ENCODE measurements at places on chromosomes 3 and 15. TPM values are rescaled to one million over a fixed set of nuclear protein-coding genes. Genes with fewer than 3 reads are reported as not detected.

DNA sequence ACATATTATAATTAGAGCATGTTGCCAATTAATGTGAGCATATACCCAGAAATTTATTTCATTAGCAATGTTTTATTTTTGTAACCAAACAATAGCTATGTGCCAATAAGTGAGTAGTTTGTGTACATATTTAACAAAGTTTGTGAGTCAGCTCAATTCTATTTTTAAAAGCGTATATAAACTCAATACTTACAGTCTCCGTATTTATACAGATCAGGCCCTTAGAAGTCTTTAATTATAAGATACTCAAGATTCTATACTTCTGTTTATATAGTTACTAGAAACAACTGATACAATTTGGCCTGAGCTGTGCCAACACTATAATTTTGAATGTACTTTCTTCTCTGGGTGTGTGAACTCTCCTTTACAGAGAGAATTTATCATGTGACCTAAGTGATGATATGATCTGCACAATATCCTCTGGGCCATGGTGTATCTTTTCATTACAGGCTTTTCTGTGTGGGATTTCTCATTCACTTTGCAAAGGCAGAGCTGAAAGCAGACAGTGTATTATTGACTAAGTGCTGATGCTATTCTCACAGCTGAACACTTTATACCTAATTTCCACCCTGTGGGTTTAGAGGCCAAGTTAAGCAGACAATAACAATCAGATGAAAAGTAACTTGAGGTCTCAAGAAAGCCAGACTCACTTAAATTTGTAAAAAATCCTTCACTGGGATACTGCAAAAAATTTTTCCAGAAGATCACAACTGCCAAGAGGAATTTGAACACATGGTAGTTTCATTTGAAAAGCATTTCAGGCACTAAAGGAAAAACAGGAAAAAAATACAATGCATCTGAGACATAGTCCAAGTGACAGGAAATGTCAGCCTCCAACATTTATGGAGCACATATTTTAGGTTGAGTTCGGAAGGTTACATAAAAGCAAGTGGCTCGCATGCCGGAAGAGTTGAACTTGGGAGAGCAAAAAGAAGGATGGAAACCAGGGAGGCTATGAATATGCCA lies 277.9 kb upstream of the SEMA6D start:
- no peaks in the 10 kb centered on the region for H3K27me3 ChIP-seq
- DNase-seq = no peak
- no peaks in the 10 kb centered on the region for H3K36me3 ChIP-seq

DNA sequence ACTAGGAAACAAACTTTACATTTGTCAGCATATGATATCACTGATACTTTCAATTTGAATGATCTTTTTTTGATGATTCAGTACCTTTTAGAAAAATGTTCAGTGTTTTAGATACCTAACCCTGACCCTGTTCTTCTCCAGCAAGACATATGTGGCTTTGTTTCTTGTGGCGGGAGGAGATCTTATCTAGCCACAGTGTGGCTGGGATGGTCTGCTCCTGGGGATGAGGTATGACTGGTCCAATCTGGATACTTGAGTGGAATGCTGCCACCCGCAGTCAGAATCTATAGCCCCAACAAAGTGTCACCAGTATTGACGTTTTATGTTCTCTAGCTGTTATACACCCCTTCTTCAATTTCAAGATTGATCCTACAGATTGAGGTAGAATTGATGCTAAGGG lies 439.0 kb upstream of the GOLIM4 start:
- no peaks in the 10 kb centered on the region for H3K36me3 ChIP-seq
- H3K27ac ChIP-seq = no peak overlapping the region
- DNase-seq = no peak
- H3K27me3 ChIP-seq = no peaks in the 10 kb centered on the region

- H3K4me3 ChIP-seq = no peak overlapping the region
- no peak for DNase-seq
- H3K27ac ChIP-seq = no peak overlapping the region
- H3K27me3 ChIP-seq = no peaks in the 10 kb centered on the region
- no peaks in the 10 kb centered on the region for H3K4me1 ChIP-seq
These were observed 16.7 kb upstream of the CCDC174 start for GRCh38 chr3:14634763-14635400.

- no peaks in the 10 kb centered on the region for H3K4me1 ChIP-seq
- no peak overlapping the region for H3K27ac ChIP-seq
- H3K27me3 ChIP-seq = no peaks in the 10 kb centered on the region
- peaks cover 36% of the 10 kb centered on the region for H3K36me3 ChIP-seq
These were observed 14.2 kb upstream of the CFAP44 start for GRCh38 chr3:113455446-113455845.

- no peak for DNase-seq
- peaks cover 36% of the 10 kb centered on the region for H3K36me3 ChIP-seq
- H3K27ac ChIP-seq = no peak overlapping the region
- no peaks in the 10 kb centered on the region for H3K27me3 ChIP-seq
- H3K4me1 ChIP-seq = no peaks in the 10 kb centered on the region
- H3K4me3 ChIP-seq = no peak overlapping the region
These were observed 24.3 kb downstream of the OXNAD1 start for GRCh38 chr3:16289144-16289889.

- H3K36me3 ChIP-seq = no peaks in the 10 kb centered on the region
- H3K4me3 ChIP-seq = no peak overlapping the region
- H3K27me3 ChIP-seq = no peaks in the 10 kb centered on the region
- DNase-seq = no peak
- H3K4me1 ChIP-seq = no peaks in the 10 kb centered on the region
These were observed 53.3 kb upstream of the SLC6A11 start for GRCh38 chr3:10762611-10763247.

DNA sequence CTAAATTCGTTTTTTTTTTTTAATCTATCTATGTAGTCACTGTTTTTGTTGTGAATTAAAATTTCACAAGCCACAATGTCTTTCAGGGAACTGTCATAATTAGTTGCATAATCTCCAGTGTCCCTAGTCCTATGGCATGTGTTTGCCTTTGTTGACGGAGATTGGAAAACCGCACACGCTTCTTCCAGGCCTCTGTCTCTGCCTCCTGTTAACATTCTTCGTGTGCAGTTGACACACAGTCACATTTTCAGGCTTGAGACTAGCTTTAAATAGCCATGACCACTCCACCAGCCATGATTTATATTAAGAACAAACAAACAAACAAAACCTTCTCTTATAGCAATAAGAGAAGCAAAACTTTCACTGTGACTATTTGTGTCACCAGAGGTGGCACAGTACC lies 139.8 kb downstream of the DUT start:
- no peak overlapping the region for H3K27ac ChIP-seq
- H3K4me1 ChIP-seq = no peaks in the 10 kb centered on the region
- no peaks in the 10 kb centered on the region for H3K27me3 ChIP-seq
- no peak for DNase-seq
- H3K36me3 ChIP-seq = no peaks in the 10 kb centered on the region

DNA sequence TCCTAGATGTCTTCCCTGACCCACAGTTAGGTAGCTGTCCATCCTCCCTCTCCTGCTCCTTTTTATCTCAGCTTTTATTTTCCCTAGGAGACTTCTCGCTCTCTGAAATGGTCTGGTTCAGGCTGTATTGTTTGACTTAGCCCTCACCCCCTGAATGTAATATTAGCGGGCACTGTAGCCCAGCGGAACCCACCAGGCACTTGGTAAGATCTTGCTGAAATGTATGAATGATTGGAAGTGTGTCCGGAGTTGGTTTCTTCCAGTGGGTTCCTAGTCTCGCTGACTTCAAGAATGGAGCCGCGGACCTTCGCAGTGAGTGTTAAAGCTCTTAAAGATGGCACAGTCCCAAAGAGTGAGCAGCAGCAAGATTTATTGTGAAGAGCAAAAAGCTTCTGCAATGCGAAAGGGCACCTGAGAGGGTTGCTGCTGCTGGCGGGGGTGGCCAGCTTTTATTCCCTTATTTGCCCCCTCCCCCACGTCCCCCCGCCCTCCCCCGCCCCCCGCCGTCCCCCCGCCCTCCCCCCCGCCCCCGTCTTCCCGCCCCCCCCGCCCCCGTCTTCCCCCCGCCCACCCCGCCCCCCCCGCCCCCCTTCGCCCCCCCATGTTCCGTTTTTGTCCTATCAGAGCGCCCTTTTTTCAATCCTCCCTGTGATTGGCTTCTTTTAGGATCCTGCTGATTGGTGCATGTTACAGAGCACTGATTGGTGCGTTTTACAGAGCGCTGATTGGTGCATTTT lies 694 bp upstream of the EEFSEC start:
- no peaks in the 10 kb centered on the region for H3K27me3 ChIP-seq
- no peak overlapping the region for H3K27ac ChIP-seq
- H3K4me3 ChIP-seq = peak overlapping the region; percentile 89
- DNase-seq = no peak

DNA sequence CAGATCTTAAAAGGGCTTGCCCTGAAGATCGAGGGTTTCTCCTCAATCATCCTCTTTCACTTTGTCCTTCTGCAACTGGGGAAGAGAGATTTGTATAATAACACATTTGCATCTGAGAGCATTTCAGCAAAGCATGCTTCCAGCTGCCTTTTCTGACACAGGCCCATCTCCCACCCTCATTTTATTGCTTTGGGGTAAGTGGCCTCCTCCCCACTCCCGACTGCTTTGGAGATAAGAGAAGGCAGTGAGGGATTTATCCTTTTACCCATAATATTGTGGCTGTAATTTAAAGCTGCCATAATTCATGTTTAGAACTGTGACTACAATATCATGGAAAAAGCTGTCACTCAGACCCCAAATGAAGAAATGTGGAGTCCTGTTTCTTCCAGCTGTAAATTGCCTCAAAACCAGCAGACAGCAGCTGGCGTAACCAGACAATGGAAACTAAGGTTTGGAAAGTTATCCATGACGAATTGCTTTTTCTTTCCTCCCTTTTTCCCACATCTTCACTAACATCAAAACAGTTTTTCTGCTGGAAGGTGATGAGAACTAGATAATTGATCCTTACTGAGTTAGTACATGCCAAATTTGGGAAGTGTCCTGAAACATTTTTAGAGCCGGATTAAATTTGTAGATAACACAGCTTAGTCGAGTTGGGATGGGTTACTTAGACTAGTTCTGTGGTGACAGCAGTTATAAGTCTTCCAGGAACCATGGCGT lies 104.2 kb upstream of the PFN2 start:
- no peak overlapping the region for H3K27ac ChIP-seq
- DNase-seq = no peak
- H3K36me3 ChIP-seq = peaks cover 1% of the 10 kb centered on the region
- H3K4me3 ChIP-seq = no peak overlapping the region
- peaks cover 4% of the 10 kb centered on the region for H3K4me1 ChIP-seq

Gene GPR87
- 0.18 TPM for total RNA-seq

Gene IL17RD
- total RNA-seq = 31.7 TPM

Gene RYR3
- total RNA-seq = 0.85 TPM

Gene KBTBD12
- not detected for total RNA-seq
